Stimulated activated CD8-positive, alpha-beta memory T cell treated with anti-CD3 and anti-CD28 coated beads, Interleukin-4, amount 100 ng/mL, for 1 hour (primary cell): ENCODE measurements at places on chromosomes 7 and 10.

GRCh38 chr7:96833676-96834453 lies 124.2 kb upstream of the SEM1 start:
- no peak for DNase-seq

GRCh38 chr7:136074843-136075242 lies 97.7 kb upstream of the MTPN start:
- no peak for DNase-seq

GRCh38 chr10:112375721-112376395 lies 1.9 kb downstream of the ACSL5 start:
- no peak for DNase-seq

DNA sequence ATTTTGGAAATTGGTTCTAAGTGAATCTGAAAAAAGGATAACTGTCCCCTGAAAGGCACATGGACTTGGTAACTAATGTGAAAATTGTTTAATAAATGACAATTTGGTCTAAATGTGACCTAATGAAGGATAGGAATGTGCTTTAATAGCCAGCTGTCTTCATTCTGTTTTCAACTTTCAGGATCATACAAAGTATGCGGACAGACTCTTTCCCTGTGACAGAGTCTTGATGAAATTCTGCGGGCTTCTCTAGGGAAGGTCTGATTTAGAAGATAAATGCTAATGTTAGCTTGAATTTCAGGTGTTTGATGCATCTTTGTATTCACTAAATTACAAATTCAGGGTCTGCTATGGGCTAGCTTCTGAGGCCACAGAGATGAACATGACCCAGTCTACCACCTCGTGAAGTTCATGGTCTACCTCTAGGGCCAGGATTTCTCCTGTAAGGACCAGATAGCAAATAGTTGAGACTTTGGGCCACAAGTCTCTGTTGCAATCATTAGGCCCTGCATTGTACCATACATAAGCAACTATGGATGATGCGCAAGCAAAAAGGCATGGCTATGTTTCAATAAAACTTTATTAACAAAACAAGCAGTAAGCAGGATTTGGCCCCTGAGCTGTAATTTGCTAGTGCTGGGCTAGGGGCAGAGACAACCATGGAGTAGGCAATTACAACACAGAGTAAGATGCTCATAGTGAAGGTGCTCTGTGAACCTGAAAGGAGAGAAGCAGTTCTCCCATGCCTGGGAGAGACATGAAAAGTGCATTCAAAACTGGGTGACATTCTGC lies 368.6 kb downstream of the INHBA start:
- no peak for DNase-seq

DNA sequence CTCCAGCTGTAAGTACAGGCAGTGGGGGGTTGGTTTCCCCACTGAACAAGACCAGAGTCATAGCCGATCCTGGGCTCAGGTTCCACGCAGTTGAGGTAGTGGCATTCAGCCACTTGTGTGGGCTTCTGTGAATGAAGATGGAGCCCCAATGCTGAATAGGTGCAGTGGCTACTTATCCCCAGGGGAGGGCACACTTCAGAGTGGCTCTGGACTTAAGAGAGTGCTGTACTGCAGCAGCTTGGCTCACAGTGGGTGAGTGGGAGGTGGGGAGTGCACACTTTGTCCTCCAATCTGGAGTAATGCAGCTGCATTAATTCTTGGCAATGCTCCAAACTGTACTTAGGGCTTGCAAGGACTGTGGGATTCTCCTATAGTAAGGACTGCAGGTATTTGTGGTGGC lies 81.9 kb downstream of the BUB3 start:
- no peak for DNase-seq

GRCh38 chr7:105808703-105809590 lies 67.5 kb downstream of the ATXN7L1 start:
- DNase-seq, result peak; percentile 36

DNA sequence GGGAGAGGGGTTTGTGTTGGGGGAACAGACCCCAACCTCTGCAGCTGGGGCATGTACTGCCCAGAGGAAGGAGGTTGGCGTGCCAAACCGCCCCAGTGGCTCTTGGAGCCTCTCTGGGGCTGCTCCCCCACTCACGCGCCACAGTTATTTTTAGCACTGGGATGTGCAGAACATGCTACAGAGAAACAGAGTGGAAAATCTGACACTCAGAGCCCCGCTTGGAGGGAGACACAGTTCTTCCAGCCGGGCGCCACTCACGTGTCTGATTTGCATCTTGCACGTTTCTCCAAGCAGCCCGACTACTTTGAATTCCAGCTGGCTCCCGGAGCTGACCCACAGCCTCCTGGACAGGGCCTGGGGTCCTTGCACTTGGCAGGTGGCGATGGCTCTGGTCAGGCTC lies 182.0 kb downstream of the RPS24 start:
- no peak for DNase-seq

GRCh38 chr7:153224890-153225289 lies 465.3 kb downstream of the ACTR3B start:
- no peak for DNase-seq

DNA sequence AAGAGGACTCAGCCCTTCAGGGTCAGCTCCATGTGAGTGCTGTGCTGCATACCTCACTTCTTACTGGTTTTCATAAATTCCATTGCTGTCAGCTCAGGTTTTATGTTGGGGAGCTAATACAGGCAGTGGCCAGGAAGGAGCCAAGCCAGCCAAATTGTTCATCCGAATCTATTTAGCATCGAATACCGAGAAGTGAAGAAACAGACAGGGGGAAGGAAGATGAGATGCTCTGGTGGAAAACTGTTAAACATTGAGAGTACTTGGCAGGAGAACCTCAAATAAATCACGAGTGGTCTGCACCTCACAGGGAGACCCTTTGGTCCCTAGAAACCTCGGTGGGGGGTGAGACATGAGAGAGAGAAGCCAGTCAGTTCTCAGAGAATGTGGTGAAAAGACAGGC lies 196.0 kb upstream of the TMEM72 start:
- DNase-seq, result no peak

- DNase-seq, result no peak
Measured at GRCh38 chr10:124715439-124715838, 28.7 kb downstream of the FAM53B start.

- DNase-seq, result no peak
Measured at GRCh38 chr7:93461350-93461749, 113.2 kb downstream of the CALCR start.

DNA sequence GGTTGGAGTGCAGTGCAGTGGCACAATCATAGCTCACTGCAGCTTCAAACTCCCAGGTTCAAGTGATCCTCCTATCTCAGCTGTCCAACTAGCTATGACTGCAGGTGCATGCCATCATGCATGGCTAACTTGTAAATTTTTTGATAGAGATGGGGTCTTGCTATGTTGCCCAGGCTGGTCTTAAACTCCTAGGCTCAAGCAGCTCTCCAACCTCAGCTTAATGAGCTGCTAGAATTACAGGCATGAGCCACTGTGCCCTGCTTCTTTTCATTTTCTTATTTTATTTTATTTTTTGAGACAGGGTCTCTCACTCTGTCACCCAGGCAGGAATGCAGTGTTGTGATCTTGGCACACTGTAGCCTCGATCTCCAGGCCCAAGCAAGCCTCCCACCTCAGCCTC lies 7.6 kb downstream of the PLA2G12B start:
- no peak for DNase-seq

DNA sequence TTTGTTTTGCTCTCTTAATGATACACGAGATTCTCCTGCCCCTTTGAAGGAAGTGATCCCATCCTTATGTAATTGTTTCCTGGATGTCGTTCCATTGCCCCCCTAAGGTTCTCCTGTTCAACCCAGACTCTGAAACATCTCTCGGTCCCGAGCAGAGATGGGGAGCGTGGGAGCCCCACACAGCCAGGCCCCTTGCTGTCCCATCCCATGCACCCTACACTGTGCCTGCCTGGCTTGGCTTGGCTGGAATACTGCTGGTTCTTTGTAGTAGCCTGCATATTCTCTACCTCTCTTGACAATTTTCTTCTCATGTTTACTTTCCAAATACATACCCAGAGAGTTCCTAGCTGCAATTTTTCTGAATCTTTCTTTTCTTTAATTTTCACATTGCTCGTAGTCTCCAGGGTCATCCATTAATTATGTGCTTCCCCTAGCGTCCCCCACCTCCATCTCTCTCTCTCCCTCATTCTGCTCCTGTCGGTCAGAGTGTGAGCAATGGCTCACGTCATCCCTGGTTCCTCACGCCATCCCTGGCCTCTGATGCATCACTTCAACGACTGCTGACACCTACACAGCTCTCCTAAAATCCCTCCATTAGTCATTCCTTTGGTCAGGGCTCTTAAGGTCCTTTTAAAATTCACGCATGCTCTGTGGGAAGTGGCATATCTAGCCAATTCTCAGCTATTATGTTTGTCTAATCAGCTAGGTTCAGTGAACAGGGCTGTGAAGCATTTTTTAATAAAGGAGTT lies 32.5 kb upstream of the GPR158 start:
- no peak for DNase-seq

DNA sequence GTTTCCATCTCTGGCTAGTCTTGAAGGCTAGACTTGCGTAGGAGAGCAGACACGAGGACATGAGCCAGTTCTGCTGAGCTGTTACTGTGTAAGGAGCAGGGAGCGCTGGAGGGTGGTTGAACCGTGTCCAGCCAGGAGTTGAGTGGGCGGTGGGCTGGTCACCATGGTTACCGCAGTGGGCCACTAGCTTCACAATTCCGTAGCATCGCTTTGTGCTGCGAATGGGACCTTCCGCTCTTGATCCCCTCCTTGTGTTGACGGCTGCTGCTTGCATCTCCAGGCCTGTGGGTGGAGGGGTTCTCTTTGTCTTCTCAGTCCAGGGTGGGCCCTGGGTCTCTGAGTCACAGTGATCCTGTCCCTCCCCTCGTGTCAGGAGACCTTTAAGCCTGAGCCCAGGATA lies 49.4 kb upstream of the OCM start:
- DNase-seq, result no peak

DNA sequence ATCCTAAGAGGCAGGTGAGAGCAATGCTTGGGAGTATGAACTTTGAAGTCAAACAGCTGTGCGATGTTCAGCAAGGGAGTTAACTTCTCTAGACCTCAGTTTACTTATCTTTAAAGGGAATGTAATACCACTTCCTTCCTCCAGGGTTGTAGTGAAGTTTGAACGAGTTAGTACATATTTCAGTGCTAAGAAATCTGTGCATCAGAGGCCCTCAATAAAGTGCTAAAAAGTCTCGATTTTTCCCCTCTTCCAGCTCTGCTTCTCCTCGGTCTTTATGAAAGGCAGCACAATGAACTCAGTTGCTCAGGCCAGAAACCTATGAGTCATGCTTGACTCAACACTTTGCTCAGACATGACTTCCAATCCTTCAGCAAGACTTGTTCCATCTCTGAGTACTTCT lies 418.9 kb downstream of the MDFIC start:
- DNase-seq, result no peak

DNA sequence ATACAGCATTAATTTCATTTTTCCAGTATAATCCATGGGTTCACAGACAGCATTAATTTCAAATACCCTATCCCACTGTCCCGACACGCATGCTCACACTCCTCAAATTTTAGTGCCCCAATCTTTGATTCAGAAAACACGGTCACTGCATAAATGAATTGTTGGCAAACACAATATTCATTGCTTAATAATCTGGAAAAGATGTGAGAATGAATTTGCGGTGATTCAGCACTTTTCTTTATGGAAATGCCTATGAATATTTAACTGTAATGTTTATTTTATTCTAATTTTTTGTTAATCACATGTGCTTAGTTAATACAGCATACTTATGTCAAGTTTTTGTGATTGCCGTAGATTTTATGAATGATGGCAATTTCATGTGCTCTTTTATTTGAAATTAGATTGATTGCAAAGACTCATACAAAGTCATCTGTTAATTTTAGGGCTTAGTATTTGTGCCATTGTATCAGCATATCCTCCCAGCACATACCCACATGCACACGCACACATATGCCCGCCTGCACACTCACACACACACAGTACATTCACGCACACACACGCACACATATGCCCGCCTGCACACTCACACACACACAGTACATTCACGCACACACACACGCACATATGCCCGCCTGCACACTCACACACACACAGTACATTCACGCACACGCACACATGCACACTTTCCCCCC lies 35.1 kb downstream of the MACROH2A2 start:
- DNase-seq, result no peak

DNA sequence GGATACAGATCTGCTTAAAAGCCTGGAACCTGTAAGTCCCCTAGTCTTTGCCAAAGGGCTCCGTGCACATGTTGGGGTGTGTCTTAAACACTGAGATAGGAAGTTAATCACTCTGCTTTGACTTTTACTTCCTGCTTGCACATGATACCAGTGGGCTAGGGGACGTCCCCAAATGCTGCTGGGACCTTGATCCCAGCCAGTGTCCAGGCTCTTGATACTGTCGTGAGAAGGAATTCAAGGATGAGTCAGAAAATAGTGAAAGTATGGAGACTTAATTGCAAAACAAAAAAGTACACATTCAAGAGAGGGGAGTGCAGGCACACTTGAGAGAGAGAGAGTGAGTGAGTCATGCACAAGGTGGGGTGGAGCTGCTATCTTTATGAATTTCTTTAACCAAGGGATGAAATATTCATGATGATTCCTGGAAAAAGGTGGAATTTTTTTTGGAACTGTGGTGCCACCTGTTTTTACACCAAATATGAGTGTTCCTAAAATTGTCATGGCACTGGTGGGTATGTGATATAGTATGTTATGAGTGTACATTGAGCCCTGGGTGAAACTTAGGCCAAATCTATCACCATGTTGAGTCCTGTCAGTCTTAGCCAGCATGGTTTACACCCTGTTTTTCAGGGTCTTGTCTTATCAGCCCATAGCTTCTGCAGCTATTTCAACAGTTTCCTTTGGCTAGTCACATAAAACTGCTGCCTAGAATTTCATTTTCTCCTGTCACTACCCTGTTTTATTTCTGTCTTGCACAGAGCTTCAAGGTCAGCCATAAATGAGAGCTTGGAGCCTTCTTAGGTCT lies 88.3 kb upstream of the CYP26C1 start:
- no peak for DNase-seq

DNA sequence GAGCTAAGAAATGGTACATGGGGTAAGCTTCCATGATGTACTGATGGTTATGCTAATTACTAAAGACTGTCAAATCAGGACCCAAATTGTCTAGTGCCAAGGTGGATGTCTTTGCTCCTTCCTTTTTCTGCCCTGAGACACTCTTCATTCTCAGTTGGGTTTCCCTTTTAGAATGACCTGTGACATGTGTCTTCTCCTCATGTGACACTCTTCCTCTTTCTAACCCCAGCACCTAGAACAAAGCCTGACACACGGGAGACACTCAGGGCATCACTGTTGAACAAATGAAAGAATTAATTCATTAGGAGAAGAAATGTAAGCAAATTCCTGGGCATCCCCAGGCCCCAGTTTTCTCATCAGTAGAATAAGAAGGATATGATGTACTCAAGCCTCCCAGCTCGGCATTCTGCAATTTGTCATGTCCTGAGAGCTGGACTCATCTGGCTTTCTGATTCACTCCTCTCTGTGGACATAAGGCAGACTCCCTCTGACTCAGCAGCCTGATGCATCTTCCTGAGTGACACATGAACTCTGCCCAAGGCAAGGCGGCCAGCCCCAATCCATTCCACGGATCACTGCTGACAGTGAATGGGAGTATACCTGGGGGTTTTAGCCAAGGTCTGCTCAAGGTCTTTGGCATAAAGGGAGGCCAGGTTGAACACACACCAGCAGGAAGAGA lies 473.8 kb downstream of the KCNMA1 start:
- no peak for DNase-seq
